ENCODE measurements at places on chromosomes 5 and 9. TPM values are rescaled to one million over a fixed set of nuclear protein-coding genes. Genes with fewer than 3 reads are reported as not detected.

Gene FCN2
- total RNA-seq = not detected

Gene SGCD
- total RNA-seq = not detected

Gene CCDC69
- total RNA-seq = 0.03 TPM

Gene PARP8
- total RNA-seq = 4.5 TPM

DNA sequence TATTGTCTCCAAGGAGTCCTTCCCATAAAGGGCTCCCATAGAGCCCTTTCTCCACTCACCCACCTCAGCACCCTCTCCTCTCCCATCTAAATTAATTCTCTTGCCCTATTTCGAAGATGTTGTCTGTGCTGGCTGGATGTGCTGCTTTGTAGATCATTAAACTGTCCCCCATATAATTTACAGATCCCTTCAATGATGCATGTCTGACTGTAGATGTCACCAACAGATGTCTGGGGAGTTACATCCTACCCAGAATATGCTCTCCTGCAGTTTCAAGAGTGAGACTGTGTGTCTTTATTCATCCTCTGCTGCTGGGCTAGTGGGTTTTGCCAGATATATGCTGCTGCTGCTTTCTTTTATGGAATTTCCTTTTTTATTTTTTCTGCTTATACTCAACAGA is 351.2 kb downstream of the MLLT3 start:
- no peak overlapping the region for H3K4me3 ChIP-seq
- H3K27ac ChIP-seq = no peak overlapping the region
- H3K27me3 ChIP-seq = no peaks in the 10 kb centered on the region
- no peak for DNase-seq
- H3K4me1 ChIP-seq = no peaks in the 10 kb centered on the region

GRCh38 chr5:168362097-168362885 is 70.8 kb downstream of the WWC1 start:
- DNase-seq = no peak
- H3K36me3 ChIP-seq = no peaks in the 10 kb centered on the region
- no peak overlapping the region for H3K27ac ChIP-seq
- H3K4me3 ChIP-seq = no peak overlapping the region

DNA sequence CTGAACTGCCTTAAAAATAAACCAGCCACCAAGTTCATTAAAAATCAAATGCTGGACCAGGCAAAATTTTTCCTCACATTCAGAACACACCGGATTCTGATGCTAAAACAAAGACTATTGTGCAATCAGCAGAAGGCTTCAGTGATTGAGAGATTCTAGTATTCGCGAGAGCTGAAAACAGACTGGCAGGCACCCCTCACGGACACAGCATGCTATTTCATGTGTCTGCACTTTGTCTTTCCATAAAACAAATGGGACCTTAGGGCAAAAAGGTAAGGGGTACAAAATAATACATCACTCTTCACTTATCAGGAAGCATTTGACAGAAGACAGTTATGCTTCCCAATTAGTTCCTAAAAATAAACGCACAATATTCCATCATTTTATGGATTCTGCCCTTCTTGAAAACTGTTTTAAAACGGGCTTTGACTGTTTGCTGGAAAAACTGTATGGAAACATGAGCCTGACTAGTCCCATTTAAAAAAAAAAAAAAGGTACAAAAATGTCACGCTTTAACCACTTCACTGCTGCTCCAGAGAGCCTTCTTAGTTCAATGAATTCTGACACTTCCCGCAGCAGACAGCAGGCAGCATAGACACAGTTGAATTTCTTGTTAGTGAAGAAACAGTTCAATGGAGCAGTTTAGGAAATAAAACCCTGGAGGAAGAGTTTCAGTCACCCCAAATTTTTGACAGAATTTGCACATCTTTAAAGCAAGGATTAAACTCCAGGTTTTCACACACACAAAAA is 99.2 kb downstream of the MED27 start:
- no peak overlapping the region for H3K27ac ChIP-seq
- no peaks in the 10 kb centered on the region for H3K4me1 ChIP-seq
- DNase-seq = no peak
- no peaks in the 10 kb centered on the region for H3K36me3 ChIP-seq
- H3K27me3 ChIP-seq = no peaks in the 10 kb centered on the region

DNA sequence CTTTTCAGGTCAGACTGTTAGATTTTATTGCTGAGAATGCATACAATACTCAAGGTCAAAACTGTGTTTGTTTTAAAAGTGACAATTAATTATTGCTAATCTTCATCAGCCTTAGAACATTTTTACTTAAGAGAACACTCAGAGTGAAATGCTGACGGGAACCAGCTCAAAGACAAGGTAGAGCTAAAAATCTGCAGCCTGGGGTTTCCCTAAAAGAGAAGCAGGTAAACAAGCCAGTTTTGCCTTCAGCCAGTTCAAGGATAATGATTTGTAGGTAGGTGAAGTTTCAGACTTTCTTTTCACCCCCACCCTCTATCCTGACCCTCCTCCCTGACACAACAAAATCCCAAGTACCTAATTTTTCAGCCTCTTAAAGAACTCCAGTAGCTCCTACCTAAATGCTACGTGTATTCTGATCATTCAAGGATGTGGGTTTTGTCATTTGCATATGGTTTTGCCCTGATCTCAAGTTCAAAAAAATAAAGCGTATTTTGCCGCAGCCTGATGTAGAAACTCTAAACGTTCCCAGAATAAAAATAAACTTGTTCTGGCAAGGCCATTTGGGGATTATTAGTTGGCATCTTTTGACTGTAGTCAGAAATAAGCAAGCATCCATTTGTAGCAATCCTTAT is 407.2 kb downstream of the EFNA5 start:
- H3K4me3 ChIP-seq = no peak overlapping the region
- H3K27me3 ChIP-seq = 0 out of 2 replicates have a peak, but pooled peaks cover under 1% of the 10 kb centered on the region
- no peak for DNase-seq

DNA sequence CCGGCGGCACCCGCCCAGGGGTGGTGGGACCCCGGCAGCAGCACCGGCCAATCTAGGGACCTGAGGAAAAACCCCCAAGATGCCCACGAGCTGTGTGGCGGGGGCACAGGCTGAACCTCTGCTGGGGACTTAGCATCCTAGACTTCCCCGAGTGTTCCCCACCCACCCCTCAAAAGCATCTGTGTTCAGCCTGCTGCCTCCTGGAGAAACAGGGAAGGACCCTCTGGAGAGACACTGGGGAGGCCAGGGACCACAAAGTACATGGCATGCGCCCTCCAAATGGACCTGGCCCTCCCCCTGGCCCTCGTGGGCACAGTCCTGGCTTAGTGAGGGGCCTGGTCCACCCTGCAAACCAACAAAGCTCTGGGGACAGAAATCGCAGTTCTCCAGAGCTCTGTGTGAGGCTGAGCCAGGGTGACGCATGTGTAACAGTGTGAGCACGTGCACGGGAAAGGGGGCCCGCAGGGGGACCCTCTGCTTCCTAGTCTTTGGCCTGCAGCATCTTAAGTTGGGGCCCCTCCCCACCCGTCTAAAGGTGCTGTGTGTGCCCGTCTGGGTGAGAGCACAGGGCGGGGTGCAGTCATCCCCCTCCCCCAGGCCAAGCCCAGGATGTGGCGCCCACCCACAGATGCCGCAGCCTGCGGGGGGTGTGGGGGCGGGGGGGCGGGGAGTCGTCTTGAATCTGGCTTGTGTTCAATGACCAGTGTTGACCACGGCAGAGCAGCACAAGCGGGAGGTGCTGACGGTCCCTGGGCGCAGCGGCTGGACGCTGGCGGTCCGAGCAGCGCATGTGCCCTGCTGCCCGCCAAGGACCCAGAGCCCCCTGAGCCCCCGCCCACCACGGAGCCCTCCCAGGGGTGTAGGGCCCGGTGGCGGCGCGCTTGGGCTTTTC is 672 bp upstream of the KCNT1 start:
- no peak overlapping the region for H3K27ac ChIP-seq
- H3K4me1 ChIP-seq = 0 out of 2 replicates have a peak, but pooled peaks cover 3% of the 10 kb centered on the region
- DNase-seq = no peak
- H3K36me3 ChIP-seq = no peaks in the 10 kb centered on the region

GRCh38 chr9:28824432-28824963 is 1251.2 kb upstream of the C9orf72 start:
- H3K27ac ChIP-seq = no peak overlapping the region
- no peaks in the 10 kb centered on the region for H3K27me3 ChIP-seq
- no peaks in the 10 kb centered on the region for H3K4me1 ChIP-seq
- no peak for DNase-seq
- H3K36me3 ChIP-seq = no peaks in the 10 kb centered on the region
- no peak overlapping the region for H3K4me3 ChIP-seq

DNA sequence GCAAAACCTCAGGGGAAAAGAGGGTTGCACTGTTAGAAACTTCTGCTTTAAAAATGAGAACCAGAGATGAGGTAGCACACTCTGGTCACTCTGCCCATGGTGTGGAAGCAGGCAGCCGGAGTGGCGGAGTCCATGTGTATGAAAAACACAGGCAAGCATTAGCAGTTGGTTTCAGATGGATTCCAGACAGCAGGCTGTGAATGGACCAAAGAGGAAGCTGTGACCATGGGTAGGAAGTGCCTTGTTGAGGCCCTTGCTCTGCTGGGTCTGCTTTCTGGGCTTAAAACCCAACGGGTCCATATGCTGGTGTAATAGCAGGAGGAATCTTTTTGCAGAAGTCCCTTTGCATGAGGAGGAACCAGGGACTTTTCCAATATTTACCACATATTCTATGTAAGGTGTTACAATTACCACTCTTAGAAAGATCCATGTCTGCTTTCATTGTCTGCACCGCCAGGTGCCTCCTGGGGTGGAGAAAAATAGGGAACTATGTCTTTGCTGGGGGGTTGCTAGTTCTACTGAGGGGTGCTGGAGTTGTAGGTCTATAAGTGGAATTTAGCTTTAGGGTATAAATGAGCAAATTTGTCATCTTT is 77.0 kb downstream of the ANKRD55 start:
- H3K27me3 ChIP-seq = no peaks in the 10 kb centered on the region
- no peak overlapping the region for H3K4me3 ChIP-seq
- H3K36me3 ChIP-seq = no peaks in the 10 kb centered on the region
- peaks cover 9% of the 10 kb centered on the region for H3K4me1 ChIP-seq
- no peak for DNase-seq

DNA sequence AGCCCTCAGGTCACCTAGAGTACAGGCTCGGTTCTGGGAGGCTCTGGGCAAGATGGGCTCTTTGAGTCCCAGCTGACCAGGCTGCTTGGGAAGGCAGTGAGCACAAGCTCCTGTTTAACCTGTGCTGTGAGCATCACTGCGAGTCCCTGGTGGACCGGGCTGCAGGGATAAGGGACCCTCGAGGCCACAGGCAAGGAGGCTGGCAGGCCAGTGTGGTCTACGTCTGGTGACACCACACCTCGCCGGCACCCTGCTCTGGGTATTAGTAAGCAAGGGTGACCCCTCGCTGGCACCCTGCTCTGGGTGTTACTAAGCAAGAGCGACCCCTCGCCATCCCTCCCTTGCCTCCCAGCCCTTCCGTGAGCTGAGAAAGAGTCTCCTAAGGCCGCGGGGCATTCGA is 125.9 kb upstream of the FOXD4L5 start:
- H3K27me3 ChIP-seq = no peaks in the 10 kb centered on the region
- no peak overlapping the region for H3K27ac ChIP-seq
- no peak overlapping the region for H3K4me3 ChIP-seq
- no peaks in the 10 kb centered on the region for H3K4me1 ChIP-seq
- no peaks in the 10 kb centered on the region for H3K36me3 ChIP-seq

All from SJSA1 (cell line).